ENCODE measurements at places on chromosomes 7 and 10.

DNA sequence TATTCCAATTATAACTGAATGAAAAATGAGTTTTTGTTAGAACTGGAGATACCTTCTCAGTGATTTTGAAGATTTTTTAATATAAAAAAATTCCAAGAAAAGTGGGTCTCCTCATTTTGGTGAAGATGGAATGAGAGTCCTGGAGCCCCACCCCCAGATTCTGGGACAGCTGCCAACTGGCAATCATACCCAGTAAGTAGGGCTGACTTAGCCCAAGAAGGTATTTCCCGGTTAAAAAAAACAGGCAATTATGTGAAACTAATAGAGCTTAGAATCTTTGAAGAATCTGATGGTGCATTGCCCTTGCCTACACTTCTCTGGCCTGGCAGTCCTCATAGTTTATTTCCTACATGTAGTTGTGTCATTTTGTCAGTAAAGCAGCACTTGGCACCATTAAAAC lies 52.8 kb upstream of the VWDE start:
- DNase-seq, result no peak

DNA sequence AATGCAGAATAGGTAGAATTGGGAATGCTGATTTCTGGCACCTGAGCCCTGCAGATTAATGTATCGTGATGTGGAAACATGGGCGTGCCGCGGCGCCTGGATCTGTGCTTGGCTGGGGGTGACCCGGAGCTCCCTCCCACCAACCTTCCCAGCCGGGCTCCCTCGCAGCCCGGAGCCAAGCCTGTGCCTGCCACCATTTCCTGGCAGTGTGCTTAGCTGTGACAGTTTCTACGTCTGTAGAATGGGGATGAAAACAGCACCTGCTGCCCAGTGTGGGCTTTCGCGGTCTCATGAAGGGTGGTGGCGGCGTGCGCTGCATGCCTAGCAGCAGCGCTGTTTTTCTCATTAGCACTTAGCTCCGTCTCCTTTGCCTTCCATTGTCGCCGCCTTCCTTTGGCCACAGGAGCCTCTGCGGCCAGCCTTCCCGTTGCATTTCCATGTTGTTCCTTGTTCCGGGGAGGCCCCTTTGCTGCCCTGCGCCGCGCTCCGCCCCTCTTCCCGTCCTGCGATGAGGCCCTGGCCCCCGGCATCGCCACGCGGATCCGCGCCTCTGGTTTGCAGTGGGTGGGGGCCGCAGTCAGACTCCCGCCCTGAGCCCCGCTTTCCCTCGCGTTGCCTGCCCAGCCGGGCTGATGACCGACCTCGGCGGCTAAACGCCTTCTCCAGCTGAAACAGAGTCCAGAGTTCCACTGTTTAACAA lies 84.2 kb downstream of the CUL1 start:
- no peak for DNase-seq

- no peak for DNase-seq
These were observed 37.1 kb downstream of the MAD1L1 start for GRCh38 chr7:2195400-2196246.

GRCh38 chr10:67853512-67853911 lies 15.5 kb upstream of the DNAJC12 start:
- DNase-seq, result no peak
